ENCODE measurements at places on chromosomes 1 and 21. TPM values are rescaled to one million over a fixed set of nuclear protein-coding genes. Genes with fewer than 3 reads are reported as not detected.

Gene AVPR1B
- total RNA-seq, result not detected

- DNase-seq, result no peak
Observed at GRCh38 chr21:8991088-8991907, 1530.1 kb upstream of the TPTE start.

GRCh38 chr1:53442299-53442698, 16.9 kb upstream of the DMRTB1 start:
- peak; percentile 52 for DNase-seq

Gene SPRR2A
- total RNA-seq, result not detected

GRCh38 chr1:87765681-87766070, 437.0 kb downstream of the LMO4 start:
- peak; percentile 40 for DNase-seq

- DNase-seq, result no peak
Observed at GRCh38 chr1:22530715-22531114, 32.6 kb upstream of the EPHA8 start.

Gene TBX19
- total RNA-seq, result not detected

Gene KCNQ4
- not detected for total RNA-seq

- no peak for DNase-seq
Observed at GRCh38 chr1:145855426-145855948, 3.4 kb downstream of the PIAS3 start.

Gene SH2D1B
- total RNA-seq, result under 0.01 TPM

DNA sequence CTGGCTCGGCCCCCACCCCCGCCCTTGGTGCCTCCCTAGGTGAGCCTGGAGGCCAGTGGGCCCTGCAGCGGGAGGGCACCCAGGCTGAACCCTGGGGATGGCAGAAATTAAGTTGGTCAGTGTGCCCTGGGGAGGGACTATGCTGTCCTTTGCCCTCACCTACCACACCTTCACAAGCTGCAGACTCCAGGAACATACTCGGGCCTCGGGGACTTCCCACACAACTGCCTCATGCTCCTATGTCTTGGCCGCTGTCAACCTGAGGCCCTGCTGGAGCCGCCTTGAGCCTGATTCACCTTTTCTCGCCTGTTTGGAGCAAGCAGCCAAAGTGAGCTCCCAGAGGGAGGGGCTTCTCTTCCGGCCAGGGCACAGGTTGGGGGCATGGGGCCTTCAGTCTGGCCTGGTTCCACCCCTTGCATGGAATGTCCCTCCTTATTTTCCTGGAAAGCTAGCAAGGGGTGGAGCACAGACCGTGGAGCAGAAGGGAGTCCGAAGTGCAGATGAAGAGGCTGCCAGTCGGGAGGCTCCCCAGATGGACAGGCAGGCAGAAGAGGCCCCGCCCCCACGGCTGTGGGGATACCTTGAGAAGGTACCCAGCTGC, 24.7 kb downstream of the KNCN start:
- no peak for DNase-seq

Gene PROK1
- total RNA-seq, result not detected

DNA sequence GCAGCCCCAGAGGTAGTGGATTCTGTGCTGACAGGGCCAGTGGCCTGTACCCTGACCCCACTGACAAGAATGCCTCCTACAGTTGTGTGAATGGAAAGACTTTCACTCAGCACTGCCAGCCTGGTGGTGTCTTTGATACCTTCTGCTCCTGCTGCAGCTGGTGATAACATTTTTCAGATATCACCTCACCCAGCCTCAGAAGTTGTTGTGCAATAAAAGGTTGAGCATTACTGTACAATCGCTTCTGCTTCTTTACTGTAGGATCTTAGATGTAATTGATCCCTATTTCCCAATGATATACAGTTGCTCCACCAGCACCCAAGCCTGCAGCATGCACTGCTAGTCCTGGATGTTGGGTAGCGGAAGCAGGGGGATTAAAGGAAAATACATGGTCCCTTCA, 4.8 kb upstream of the CHIA start:
- DNase-seq, result no peak

- peak; percentile 81 for DNase-seq
Observed at GRCh38 chr1:41496080-41497055, 11.9 kb upstream of the EDN2 start.

Gene CDC14A
- total RNA-seq, result 6.3 TPM

Gene GBP6
- not detected for total RNA-seq

Gene PLCH2
- total RNA-seq, result not detected

Gene CD53
- total RNA-seq, result not detected

All from fibroblast of the aortic adventitia (primary cell).